ENCODE measurements at places on chromosomes 2 and 18. TPM values are rescaled to one million over a fixed set of nuclear protein-coding genes. Genes with fewer than 3 reads are reported as not detected.

ALPG gene
- not detected for total RNA-seq

CYS1 gene
- 0.56 TPM for total RNA-seq

ANKRD30BL gene
- total RNA-seq = not detected

GAD1 gene
- 10.7 TPM for total RNA-seq

TEKT4 gene
- total RNA-seq = not detected

CNGA3 gene
- total RNA-seq = not detected

- peak; percentile 36 for DNase-seq
Measured at GRCh38 chr2:188278388-188279092, 13.1 kb upstream of the GULP1 start.

- DNase-seq = no peak
Measured at GRCh38 chr2:27946530-27947060, 56.1 kb downstream of the BABAM2 start.

GRCh38 chr2:149100739-149101699 is 62.5 kb downstream of the LYPD6B start:
- no peak for DNase-seq

DNA sequence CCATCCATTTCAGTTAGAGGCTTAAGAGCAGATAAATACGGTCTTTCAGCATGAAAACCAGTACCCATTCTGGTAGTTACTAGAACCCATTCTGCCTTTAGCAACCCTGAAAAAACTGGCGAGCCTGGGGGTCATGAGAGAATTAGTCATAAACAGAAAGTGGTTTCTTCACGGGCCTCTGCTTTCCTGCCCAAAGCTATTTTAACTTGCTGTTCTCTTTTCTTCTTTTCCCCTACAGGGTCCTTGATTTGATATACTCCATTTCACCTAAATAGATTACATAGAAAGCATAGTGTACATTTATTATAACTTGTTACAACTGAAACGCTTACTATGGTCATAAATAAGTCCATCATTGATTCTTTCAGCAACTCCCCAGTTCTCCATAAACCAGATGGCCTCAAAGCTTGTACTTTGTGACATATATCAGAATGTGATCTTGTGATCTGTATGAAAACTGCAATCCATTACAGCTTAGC is 48.3 kb downstream of the WDFY1 start:
- no peak for DNase-seq

GRCh38 chr2:185939858-185940257 is 201.3 kb downstream of the FSIP2 start:
- no peak for DNase-seq

DNA sequence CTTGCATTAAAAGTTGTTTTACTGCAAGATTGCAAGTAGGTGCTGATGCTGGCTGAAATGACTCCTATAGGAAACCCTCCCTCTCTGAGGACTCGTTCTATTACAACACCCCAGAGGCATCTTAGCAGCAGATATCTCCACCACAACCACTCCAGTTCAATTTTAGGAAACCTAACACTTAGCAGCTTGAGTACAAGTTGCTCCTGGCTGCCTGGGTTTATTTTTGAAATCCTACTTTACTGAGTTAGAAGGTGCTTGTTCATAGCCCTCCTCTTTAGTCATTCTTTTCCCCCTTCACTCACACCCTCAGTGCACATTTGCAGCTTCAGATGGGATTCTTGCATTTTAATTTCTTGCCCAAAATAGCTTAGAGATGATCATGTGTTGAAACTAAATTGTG is 111.5 kb downstream of the MTCL1 start:
- DNase-seq = no peak

DNA sequence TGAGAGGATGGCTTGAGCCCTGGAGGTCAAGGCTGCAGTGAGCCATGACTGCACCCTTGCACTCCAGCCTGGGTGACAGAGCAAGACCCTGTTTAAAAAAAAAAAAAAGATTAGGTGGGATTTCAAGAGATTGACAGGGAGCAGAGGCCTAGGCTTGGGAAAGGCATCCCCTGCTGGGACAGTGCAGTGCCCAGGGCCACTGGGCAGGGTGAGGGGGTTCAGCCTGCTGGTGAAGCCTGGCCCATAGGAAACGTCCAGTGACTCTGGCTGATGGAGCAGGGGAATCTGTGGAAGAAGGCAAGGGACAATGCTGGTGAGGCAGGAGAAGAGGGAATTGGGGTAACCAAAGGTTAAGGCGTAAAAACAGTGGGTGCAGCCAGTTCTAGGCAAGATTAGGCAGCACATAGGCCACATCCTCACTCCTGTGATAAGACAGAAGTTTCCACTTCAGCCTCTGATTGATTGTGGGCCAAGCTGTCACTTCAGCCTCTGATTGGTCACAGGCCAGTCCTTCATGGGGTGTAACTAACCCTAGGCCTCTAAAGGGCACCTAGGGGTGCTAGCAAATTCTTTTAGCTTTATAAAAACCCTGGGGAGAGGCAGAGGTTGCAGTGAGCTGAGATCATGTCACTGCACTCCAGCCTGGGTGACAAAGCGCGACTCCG is 128.6 kb downstream of the MSH2 start:
- DNase-seq = no peak

GRCh38 chr2:8779795-8780671 is 57.4 kb downstream of the KIDINS220 start:
- DNase-seq = no peak

- DNase-seq = no peak
Measured at GRCh38 chr2:144448389-144449027, 71.4 kb downstream of the ZEB2 start.

DNA sequence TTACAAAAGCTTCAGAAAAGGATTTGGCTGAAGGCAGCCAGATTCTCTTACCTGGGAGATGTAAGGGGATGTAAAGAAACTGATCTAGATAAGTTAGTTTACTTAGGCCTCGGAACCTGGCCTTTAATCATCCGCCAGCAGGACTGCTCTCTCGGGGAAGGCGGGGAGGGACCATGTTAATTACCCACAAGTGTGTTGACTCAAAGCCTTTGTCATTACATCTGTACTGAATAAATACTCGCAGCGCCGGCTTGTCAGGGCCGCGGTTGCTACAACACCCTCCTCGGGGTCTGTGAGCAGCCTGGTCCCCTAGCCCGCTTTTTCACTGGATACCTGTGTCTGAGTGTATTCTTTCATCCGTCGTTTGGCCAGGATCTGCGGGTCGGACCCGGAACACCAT is 6.7 kb downstream of the CHMP3 start:
- no peak for DNase-seq

DNA sequence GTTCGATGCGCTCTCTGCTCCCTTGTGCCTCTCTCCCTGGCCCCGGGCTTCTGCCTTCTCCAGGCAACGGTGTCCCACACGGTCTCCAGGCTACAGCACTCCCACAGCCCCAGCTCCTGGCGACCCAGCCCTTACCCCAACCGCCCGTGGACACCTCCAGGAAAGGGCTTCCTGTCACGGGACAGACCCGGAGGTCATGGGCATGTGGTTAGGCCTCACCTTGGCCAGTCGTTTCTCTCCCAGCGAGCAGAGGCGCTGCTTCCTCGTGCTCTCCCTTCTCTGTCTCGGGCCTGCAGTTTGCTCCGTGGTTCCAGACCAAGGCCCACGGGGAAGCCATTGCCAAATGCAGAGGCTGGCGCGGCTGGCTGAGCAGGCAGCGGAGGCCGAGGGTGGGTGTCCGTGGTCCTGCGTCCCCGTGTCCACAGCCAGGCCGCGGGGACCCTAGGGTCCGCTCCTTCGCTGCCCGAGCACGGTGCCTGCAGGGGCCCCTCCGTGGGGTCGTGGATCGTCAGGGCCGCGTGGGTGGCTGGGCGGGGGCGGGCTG is 61.0 kb upstream of the IL1RL1 start:
- no peak for DNase-seq

GRCh38 chr2:20428717-20429490 is 18.0 kb upstream of the RHOB start:
- no peak for DNase-seq

DNA sequence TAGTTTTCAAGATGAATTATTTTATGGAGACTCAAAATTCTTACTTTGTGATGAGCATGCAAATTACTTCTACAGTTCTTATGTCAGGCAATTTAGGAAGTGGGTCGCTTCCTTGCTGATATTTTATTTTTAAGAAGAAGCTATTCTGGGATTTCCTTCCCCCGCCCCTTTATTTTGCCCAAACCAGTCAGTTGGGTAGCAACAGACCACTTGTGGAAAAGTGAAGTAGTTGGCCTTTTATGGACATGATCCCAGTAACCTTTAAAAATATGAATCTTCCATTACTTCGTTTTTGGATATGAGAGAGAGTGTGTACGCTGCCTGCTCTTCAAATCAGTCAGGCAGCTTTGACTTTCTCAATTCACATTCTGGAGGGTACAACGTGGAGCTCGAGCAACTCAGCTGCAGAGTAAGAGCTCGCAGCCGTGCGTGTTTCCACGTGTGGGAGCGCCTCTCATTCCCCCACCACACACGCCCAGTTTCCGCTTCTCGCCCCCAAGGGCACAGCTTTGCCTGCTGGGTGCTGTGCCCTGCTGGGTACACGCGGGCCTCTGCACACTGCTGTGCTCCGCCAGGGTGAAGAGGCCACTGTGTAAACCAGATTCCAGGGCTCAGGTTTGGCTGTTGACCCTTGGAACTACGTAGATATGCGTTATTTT is 92.6 kb downstream of the ITGB1BP1 start:
- no peak for DNase-seq

DNA sequence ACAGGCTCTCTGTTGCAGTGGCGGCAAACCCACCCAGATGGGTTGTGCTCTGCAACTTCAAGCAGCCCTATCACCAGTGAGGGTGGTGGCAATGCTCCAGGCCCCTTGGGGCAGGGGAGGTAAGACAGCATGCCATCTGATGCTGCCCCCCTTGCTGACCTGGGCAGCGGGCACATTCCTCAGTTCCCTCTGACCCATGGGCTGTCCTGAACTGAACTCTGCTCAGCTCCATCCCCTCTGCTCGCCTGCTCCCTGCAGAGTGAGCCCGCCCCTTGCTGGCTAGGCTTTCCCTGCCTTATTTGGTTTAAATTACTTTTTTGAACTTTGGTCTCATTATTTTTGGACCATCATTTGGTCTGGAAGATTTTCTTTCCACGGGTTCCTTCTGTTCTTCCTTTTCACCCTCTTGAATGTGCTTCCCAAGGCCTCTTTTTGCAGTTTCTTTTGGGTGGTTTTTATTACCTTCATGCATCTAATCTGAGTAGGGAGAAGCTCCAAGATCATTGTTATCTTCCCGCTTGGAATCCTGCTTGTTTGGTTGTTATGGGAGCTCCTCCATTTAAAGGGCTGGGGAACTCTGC is 565.4 kb downstream of the TNS1 start:
- no peak for DNase-seq

- DNase-seq = no peak
Measured at GRCh38 chr2:38659115-38659514, 6.8 kb upstream of the GALM start.

DNA sequence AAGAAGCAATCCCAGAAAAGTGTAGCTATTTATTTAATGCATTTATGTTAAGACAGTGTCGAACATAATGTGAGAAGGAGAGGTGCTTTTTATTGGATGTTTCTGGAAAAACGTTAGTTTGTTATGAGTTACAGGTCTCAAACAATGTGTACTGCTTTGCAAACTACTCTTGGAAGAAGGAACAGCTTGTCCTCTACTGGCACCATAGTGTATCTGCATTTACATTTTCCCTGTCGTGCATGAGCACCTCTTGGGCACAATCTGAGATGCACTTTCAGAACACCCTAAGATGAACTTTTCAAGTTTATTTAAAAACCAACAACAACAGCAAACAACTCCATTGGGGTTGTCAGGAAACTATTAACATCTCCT is 22.8 kb downstream of the CCNYL1 start:
- no peak for DNase-seq

DNA sequence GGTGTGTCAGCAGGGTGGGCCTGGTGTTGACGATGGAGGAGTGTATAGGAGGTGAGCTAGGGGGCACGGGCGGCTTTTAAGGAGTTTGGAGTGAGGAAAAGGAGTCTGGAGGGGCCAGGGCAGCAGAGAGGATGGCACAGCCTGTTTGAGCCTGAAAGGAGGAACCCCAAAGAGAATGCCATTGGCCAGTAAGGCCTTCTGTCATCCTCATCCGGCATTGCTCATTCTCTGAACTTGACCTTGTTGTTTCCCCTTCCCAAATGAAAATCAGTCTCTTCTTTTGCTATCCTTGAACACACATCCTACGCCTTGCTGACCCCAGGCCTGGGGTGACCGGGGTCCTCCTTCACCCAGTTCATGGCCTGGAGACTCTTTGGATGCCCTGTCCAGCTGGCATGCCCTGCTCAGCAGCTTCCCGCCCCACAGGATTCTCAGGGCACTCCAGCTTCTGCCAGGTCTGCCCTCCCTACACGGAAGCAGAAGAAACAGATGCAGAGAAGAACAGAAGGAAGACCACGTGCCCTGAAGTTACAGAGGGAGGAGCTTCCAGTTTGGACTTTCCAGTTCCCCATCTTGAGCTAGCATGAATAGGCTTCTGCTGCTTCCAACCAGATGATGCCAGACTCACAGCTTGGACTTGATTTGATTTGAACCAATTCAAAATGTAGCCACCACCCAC is 20.5 kb upstream of the KIF3C start:
- no peak for DNase-seq

DNA sequence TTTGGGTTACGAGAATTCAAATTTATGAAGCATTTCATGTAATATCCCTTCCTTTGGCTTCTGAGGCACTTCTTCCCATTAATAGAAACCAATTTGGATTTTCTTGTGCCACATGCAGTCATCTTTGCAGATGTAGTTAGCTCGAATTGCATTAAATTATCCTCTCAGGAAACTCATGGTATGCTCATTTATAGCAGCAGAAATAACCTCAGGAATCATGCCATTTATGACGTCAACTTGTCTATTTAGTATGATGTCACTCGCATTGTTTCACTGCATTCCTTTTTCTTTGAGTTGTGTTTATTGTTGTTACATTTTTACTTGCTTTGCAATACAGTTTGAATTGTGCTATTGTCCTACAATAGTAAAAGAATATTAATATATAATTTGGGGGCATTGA is 163.8 kb downstream of the RBM43 start:
- no peak for DNase-seq

DNA sequence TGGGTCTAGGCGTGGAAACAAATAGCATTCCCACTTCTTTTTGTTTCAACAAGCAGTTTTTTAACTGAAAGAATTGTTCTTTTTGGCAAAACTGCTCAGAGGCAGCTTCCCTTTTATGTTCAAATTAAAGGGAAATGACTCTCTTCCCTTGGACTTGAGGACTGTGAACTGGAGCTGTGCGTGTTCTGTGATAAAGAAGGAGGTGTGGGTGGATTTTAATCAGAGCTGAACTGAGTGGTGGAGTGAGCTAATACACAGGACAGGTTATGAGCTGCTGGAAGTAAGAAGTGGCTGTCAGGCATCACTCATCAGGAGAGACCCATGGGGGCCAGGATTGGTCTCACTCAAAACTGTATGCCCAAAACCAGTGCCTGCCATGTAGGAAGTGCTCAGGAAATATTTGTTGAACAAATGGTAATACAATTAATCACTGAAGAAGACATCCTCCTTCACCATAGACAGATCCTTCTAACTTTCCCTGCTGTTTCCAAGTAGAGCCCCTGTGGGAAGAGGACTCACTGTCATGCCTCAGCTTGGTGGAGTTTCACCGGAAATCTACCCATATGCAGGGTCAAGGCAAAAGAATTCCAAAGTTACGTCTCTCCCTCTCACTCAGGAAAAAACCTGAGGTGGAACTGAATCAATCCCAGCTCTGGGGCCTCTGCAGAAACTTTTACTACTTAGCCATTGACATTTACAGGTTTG is 55.9 kb downstream of the FEZ2 start:
- DNase-seq = no peak
